Left lobe of liver (tissue), 2 donors: ENCODE measurements at places on chromosomes 11 and 22. TPM values are rescaled to one million over a fixed set of nuclear protein-coding genes. Genes with fewer than 3 reads are reported as not detected.

- DNase-seq = peak; percentile 96
Measured at GRCh38 chr22:46149512-46150033, 753 bp upstream of the PPARA start.

GRCh38 chr11:10461276-10461790 lies 6.3 kb downstream of the AMPD3 start:
- no peak for DNase-seq

Gene SCGB1D2
- not detected for total RNA-seq

GRCh38 chr11:108587109-108587508 lies 6.5 kb downstream of the EXPH5 start:
- DNase-seq = no peak

- no peak for DNase-seq
Measured at GRCh38 chr11:121067962-121068647, 32.9 kb upstream of the TECTA start.
